Dermis microvascular lymphatic vessel endothelial cell (primary cell): ENCODE measurements at places on chromosomes 2 and 18. TPM values are rescaled to one million over a fixed set of nuclear protein-coding genes. Genes with fewer than 3 reads are reported as not detected.

The CXCR4 gene
- total RNA-seq = 26.8 and 37.0 TPM in 2 replicates

The ARHGEF4 gene
- 0.26 and 0.63 TPM in 2 replicates for total RNA-seq

The ACKR3 gene
- total RNA-seq = 6.8 and 20.7 TPM in 2 replicates

The COL4A3 gene
- not detected in 2 replicates for total RNA-seq

The CCDC141 gene
- total RNA-seq = 0.63 and 1.5 TPM in 2 replicates

The CHRNG gene
- not detected in 2 replicates for total RNA-seq

The PDCL3 gene
- total RNA-seq = 13.8 and 15.0 TPM in 2 replicates

The KLHL29 gene
- total RNA-seq = 2.2 and 5.1 TPM in 2 replicates

The C18orf63 gene
- total RNA-seq = not detected in 2 replicates

The SERPINB3 gene
- total RNA-seq = not detected in 2 replicates

The ZNF521 gene
- total RNA-seq = 66.4 and 151 TPM in 2 replicates

The SCG2 gene
- not detected in 2 replicates for total RNA-seq

The TRPM8 gene
- not detected in 2 replicates for total RNA-seq

The PCGF1 gene
- total RNA-seq = 8.1 and 11.0 TPM in 2 replicates

The TGFA gene
- total RNA-seq = 8.0 and 14.5 TPM in 2 replicates

The ST6GAL2 gene
- total RNA-seq = 0.63 and 1.7 TPM in 2 replicates

The KCNK3 gene
- total RNA-seq = not detected in 2 replicates

The BOK gene
- total RNA-seq = 32.0 and 71.7 TPM in 2 replicates

The RBM44 gene
- total RNA-seq = 0.26 and 0.38 TPM in 2 replicates

The MAB21L4 gene
- total RNA-seq = not detected in 2 replicates

The MSTN gene
- total RNA-seq = under 0.01 and 0.13 TPM in 2 replicates

The TMEM200C gene
- total RNA-seq = under 0.01 TPM in 1 of 2 replicates, not detected in the other

The FHOD3 gene
- total RNA-seq = under 0.01 TPM in 2 replicates

The CRYGD gene
- total RNA-seq = not detected in 2 replicates

The DPYSL5 gene
- total RNA-seq = under 0.01 TPM in 1 of 2 replicates, not detected in the other

The ARL5A gene
- 52.9 and 66.4 TPM in 2 replicates for total RNA-seq

The IL18R1 gene
- 0.25 and 0.51 TPM in 2 replicates for total RNA-seq

The CIB4 gene
- total RNA-seq = not detected in 2 replicates

The PEX13 gene
- 37.9 and 41.1 TPM in 2 replicates for total RNA-seq

The CDH2 gene
- total RNA-seq = 0.90 and 1.8 TPM in 2 replicates
